IPS-NIHi11 (cell line): ENCODE measurements at places on chromosomes 4 and X.

- DNase-seq, result no peak
Measured at GRCh38 chr4:964346-965025, 8.9 kb downstream of the DGKQ start.

DNA sequence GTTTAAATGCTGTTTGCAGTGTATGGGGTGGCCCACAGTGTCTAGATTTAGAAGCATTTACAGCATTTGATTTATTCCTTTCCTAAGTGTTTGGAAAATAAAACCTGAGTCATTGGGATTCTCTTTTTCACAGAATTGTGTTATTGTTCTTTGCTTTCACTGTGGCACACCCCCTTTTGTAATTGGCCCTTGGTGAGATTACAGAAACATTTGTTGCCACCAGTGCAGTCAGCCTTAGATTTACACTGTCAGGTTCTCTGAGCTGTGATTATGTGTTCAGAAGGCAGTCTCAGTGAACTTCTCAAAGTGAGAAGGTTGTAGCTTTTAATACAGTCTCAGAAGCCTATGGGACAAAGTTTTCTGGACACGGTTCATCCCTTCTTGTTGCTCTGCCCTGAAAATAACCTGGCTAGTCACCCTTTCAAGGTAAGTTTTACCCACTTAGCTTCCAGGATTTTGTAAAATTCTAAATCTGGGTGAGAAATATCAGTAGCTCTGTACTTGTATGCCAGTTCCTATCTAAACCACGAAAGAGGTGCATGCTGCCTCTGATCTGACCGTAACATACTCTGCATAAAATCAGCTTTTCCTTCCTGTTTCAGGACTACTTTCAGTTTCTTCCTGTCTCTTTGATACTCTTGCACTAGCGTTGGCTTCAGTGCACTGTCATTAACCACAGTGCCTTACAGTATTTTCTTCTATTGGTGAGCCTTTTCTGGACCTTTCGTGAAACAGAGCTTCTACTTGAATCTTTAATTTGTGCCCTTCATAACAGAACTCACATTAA is 12.6 kb downstream of the RUFY3 start:
- DNase-seq, result peak; percentile 21

DNA sequence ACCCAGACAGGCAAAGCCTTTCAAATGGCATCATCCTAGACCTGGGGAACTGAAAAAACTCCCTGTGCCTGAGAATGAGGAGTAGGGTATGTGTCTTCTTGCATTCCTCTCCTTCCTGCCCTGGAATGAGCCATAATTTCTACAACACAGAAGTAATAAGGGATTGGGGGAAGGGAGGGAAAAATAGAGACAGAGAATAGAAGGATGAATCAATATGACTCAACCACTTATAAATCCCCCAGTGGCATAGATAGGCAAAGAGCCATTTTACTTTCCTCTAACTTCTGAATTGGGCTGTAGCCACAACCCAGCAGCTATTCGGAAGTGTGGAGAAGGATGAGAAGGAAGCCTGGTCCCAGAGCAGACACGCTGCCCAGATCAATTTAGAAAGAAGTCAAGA is 99.9 kb downstream of the NHS start:
- no peak for DNase-seq

GRCh38 chr4:187075514-187075913 is 351.9 kb upstream of the FAT1 start:
- DNase-seq, result no peak

DNA sequence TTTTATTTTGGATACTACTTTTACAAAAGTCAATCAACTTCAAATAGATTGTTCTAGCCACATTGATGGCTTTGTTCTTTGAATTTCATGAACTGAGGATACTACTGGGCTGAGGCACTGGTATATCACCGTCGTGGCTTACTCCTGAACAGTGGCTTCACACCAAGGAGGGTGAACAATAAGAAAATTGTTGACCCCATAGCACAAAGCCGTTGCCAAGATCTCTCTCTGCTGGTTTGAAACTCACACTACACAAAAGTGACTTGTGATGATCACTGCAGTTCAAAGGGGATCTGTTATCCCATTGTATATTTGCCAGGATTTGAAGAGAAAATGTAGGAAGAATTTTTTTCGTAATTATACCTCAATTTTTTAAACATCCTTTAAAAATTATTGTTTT is 119.6 kb downstream of the PDLIM5 start:
- DNase-seq, result no peak

DNA sequence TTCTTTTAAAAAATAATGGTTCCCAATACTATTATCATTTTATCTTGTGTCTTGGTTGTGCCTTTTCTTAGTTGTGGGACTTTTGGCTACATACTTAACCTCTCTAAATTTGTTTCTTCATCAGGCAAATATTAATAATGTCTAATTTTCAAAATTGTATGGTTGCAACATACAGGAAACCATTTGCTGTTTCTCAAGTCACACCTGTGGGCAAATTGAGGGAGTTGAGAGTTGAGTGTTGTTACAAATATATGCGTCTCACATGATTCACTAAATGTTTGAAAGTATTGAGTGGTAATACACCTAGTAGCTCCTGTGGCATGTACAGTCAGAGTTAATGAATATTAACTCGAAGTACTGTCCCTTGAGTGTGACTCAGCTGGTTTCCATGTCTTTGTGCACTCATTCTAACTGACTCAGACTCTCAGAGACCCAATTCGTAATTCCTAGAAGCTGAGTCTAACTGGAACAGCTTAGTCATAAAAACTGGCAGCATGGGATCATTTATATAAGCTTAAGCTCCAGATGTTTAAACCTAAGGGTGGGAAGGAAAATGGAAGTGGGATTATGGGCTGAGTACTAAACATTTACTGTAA is 802.4 kb downstream of the TRIML1 start:
- DNase-seq, result no peak

- DNase-seq, result peak; percentile 76
Measured at GRCh38 chr4:56410247-56411062, 23.2 kb upstream of the AASDH start.

- DNase-seq, result no peak
Measured at GRCh38 chrX:44843318-44843702, 511 bp upstream of the DUSP21 start.

GRCh38 chr4:78777576-78777940 is 1.4 kb downstream of the BMP2K start:
- no peak for DNase-seq

- no peak for DNase-seq
Measured at GRCh38 chr4:38090455-38091246, 130.5 kb downstream of the PTTG2 start.
